Stimulated activated CD8-positive, alpha-beta memory T cell treated with anti-CD3 and anti-CD28 coated beads, Interleukin-4, amount 100 ng/mL, for 24 hours (primary cell): ENCODE measurements at places on chromosomes 1 and 21.

- no peak for DNase-seq
These were observed 18.0 kb downstream of the RHOU start for GRCh38 chr1:228753287-228753686.

DNA sequence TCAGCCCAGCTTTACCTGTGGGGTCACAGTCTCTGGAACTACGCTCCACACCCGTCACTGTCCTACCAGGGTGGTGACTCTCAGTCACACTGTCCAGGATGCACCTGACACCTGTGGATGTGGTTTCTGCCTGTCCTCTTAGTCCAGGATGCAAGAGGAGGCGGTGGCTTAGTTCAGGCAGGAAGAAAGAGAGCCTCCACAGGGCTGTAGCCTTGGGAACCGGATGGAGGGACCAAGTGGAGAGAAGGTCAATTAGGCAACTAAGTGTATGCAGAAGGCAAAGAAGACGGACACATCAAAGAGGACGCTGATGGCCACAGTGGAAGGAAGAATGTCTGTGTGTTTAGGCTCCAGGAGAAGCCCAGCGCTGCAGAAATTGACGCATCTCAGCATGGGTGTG, 153.9 kb upstream of the IRF2BP2 start:
- DNase-seq = no peak

GRCh38 chr1:5456090-5456811, 536.0 kb downstream of the NPHP4 start:
- DNase-seq = no peak

DNA sequence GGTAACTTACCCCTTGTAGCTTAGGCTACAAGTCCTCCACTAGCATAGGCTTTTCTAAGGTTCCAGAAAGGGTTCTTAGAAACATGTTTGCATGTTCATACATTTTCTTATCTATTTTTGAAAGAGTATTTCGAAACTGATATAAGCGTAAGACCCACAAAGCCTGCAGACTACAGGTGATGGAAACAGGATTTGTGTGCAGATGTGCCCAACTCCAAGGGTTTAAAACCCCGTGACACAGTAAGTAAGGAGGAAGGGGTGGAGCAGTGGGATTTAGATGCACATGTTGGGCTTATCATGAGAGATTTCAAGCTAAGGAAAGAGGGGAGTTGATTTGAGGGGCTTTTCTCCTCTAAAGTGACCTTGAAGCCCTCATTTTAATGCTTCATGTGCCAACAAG, 164.7 kb downstream of the LTN1 start:
- no peak for DNase-seq

GRCh38 chr1:23964790-23965740, 5.4 kb downstream of the PNRC2 start:
- DNase-seq = no peak

GRCh38 chr1:85121744-85122143, 73.4 kb upstream of the MCOLN3 start:
- DNase-seq = no peak

GRCh38 chr1:185732951-185733350, 1.2 kb upstream of the HMCN1 start:
- no peak for DNase-seq

- DNase-seq = no peak
These were observed 36.1 kb upstream of the ST6GALNAC3 start for GRCh38 chr1:76038287-76039004.

DNA sequence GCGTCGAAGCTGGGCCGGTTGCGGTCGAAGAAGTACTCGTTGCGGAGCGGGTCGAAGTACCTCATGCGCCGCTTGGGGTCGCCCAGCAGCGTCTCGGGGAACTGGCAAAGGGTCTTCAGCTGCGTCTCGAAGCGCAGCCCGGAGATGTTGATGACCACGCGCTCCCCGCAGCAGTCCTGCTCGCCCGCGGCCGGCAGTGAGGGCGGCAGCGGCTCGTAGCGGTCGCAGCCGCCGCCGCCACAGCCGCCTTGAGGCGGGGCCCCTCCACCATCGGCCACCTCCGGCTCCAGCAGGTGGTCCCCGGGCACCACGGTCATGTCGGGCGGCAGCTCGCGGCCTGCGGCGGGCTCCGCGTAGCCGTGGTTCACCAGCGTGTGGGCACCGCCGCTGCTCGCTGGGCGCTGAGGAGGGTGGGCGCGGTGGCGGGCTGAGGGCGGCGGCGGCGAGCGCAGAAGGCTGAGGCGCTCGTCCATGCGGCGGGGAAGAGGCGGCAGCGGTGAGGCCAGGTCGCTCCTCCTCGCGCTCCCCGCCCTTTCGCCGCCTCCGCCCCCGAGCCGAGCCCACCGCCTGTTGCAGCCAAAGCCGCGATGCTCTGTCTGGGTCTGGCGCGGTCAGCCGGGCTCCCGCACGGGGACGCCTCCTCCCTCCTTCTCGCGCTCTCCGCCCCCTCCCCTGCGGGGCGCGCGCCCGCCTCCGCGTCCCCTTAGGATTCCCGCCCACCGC, at the start of gene KCNA3:
KCNA3 (minus strand) TSS at position 604 of the 723 bp plus-strand sequence; CDS start at position 473, 131 bp downstream.
- peak; percentile 61 for DNase-seq

DNA sequence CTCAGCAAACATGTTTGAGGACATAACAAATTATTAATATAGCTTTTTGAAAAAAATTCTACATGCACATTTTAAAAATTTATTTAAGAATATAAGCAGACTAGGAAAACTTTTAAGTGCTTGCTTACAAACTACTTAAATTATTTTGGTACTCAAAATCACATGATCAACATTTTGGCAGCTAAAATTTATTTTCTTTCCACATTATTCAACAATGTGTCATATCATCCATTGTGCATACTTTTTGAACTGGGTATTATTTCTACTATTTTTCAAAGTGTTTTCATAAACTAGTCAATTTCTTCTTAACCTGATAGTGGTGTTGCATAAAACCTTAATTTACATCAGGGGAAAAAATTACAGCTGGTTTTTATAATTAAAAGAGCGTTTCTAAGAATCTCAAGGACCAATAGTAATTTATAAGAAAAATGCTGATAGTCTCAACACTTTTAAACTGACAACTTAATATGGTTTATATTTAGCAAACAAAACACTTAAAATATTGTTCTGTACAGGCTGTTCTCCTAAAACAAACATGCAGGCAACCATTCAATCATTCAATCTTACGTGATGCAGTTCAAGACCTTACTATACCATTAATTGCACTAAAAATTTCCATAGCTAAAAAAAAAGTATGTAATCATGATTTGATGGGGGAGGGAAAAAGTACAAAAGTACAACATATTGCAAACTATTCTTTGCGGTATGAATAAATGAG, 105.0 kb downstream of the GPATCH2 start:
- no peak for DNase-seq

DNA sequence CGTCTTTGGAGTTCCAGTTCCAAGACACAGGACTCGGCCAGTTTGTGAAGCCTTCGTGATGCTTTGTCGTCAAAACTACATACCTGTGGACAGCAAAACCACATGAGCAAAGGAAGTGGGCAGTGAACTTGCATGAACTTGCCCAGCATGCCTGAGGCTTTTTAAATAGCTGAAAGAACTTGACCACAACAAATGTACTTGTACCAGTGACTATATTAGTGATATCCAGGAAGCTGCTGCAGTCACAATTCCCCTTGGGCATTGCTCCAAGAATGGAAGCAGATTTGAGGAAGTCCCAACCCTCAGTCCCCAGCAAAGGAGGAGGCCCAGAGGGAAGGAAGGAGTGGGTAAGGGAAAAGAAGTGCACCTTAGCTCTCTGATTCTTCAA, 2.6 kb downstream of the FUCA1 start:
- no peak for DNase-seq

- no peak for DNase-seq
These were observed 246.3 kb downstream of the USH2A start for GRCh38 chr1:216176970-216177369.

DNA sequence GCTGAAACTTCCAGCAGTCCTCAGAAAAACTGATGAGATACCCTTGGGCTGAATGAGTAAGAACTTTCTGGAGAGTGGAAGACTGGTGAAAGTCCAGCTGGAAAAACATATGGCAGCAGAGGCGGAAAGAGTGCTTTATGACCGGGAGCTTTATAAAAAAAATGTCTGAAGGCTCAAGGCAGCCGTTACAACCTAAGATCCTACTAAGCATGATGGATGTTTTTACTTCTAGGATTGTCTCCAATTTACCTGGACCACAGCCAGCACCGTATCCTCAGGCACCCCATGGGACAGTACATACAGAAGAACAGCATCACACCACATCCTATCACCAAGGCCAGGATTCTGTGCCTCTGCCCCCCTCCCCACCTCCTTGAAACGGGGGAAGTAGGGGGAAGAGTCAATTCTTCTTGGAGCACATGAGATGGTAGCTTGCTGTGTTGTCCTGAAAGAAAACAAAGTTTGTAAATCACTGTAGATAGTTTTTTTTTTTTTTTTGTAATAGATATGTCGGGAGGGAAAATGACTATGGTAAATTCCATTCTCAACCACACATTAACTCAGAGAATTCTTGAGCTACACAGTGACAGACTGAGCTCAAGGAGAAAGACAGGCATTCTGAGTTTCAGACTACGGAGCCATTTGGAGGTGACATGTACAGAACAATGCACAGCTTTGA, 11.8 kb upstream of the IRF2BP2 start:
- DNase-seq = no peak

- no peak for DNase-seq
These were observed 61.4 kb upstream of the CD34 start for GRCh38 chr1:207972337-207972736.

GRCh38 chr1:184691719-184692324, 62.8 kb downstream of the EDEM3 start:
- no peak for DNase-seq

DNA sequence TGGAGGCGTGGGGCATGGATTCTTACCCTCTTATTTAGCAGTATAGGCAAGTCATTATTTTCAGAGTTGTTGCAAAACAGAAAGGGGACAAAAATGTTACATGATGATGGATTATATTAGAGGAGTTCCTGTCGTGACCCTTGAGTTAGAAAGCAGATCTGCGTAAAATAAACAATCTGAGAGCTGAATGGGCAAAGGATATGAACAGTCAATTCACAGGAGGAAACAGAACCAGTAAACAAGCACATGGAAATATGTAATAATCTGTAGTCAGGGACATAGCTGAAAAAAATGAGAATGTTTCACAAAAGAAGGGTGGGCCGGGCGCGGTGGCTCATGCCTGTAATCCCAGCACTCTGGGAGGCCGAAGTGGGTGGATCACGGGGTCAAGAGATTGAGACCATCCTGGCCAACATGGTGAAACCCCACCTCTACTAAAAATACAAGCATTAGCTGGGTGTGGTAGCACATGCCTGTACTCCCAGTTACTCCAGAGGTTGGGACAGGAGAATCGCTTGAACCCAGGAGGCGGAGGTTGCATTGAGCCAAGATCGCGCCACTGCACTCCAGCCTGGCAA, 20.9 kb downstream of the RCAN1 start:
- DNase-seq = no peak

DNA sequence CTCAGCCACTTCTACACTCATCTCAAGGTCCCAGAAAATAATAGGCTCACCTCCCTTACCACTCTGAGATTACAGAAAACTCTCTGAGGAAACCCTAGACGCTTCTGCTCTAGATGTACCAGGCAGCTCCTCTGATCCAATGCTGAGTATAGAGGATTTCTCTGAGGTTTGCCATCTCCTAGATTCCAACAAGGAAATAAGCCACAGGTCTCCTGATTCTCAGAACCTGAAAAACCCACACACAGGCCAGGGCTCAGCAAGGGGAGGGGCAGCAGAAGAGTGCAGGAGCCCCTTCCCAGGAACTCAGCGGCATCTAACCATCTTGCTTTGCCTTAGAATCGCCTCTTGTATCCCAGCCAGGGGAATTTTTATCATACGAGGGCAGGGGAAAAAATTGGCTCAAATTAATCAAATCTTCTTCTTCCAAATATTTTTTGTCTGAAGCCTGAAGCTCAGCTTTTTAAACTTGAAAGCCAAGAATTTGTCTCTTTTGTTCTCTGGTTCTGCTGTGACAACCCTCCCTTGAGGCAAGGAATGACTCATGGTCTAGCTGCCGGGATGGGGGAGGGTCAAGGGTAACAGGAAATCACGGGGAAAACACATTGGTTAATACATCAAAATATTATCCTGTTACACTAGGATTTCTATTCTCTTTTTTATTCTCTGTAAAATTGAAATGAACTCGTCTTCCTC, 30.8 kb downstream of the GORAB start:
- DNase-seq = no peak

GRCh38 chr21:18248171-18248570, 3.5 kb downstream of the CHODL start:
- DNase-seq = no peak

DNA sequence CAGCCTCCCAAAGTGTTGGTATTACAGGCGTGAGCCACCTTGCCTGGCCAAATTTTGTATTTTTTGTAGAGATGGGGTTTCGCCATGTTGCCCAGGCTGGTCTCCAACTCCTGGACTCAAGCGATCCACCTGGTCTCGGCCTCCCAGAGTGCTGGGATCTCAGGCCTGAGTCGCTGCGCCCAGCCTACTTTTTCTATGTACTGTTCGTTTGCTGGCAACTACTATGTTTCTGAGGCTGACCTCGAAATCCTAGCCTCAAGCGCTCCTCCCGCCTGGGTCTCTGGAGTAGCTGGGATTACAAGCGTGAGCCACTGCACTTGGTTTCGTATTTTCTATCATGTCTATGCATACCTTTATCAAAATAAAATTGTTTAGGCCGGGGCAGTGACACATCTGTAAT, 675 bp upstream of the TEKT2 start:
- no peak for DNase-seq

GRCh38 chr1:54487571-54488050, 60.4 kb upstream of the ACOT11 start:
- DNase-seq = no peak

GRCh38 chr21:34363733-34364132, at the start of gene KCNE2:
Gene KCNE2 (plus strand): TSS chr21:34364006. CDS start chr21:34370479, 6,473 bp downstream.
- DNase-seq = no peak

GRCh38 chr1:40151457-40152079, 9.6 kb upstream of the RLF start:
- no peak for DNase-seq

- DNase-seq = no peak
These were observed at the start of gene NHLH1 for GRCh38 chr1:160366731-160367515. Gene NHLH1 (plus strand): TSS chr1:160367071. CDS start chr1:160370732, 3,661 bp downstream.

DNA sequence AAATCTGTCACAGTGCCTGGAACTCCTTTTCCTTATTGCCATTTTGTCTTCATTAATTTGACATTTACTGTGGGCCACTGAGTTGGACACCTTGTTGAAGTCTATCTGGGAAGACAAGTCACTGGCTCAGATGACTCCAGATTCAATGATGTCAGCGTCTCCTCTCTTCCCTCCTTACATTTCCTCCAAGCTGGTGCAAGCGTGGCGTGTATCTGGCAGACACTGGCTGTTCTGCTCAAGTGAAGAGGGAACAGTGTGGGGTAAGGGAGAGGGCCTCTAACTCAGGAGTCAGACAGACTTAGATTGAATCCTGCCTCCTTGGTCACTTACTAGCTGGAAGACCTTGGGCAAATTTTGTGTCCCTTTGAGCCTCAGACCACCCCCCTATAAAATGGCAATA, 8.7 kb upstream of the ZNF691 start:
- no peak for DNase-seq
